CD4-positive, alpha-beta T cell (primary cell): ENCODE measurements at places on chromosomes 13 and 19.
A peak's percentile ranks its signal among the peaks of the same experiment; 100 is the strongest.

DNA sequence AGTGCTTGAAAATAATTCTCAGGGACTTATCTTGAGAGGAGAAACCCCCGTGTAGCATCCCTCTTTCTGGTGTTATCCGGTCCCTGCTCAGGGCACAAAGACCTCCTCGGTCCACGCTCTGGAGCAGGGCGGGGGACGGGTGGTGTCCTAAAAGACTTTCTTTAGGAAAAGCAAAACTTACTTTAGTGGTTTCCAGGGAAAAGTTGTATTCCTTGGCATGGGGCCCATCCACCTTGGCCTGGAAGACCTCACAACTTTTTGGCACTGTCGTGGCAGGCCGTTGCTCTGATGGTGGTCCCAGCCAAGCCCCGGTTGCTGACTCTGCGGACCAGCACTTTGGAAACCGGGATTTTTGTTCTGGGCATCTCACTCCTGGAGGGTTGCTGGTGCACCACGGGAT is 2.7 kb downstream of the AMER2 start:
- no peak for DNase-seq

DNA sequence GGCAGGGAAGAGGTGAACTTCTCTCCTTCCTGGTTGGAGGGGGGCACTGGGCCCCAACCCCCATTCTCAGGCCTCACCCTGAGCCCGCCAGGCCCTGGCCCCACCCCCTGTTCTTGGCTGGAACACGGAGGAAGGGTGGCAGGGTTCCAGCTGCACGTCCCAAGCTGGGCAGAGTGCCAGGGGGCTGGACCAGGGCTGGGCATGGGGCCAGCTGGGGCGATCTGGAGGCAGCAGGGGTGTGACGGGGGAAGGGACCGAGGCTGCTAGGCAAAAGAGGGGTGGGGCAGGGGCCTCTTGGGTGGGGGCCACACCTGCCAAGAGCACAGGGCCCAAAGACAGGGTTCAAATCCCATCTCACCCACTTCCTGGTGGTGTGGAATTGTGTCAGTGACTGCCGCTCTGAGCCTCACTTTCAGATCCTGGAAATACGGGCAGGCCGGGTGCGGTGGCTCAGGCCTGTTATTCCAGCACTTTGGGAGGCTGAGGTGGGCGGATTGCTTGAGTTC is 2.2 kb downstream of the HIF3A start:
- no peak for DNase-seq

DNA sequence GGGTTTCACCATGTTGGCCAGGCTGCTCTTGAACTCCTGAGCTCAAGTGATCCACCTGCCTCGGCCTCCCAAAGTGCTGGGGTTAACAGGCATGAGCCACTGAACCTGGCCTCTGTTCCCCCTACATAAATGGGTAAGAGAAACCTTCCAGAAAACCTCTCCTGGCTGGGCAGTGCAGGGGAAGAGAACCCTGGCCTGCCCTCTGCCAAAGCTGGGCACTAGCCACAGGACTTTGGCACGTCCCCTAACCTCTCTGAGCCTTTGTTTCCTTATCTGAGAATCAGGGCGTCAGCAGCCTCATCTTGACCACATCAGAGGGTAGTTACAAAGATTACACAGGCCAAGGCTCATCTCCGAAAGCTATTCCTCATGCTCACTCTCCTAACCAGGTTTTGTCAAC is 2.2 kb downstream of the SBSN start:
- DNase-seq, result no peak

- DNase-seq, result no peak
These were observed 253.1 kb downstream of the HS6ST3 start for GRCh38 chr13:96342852-96343465.

GRCh38 chr19:1752757-1753728 is at the start of gene ONECUT3:
Gene ONECUT3 (plus strand): TSS chr19:1753506. CDS start chr19:1753663, 157 bp downstream.
- DNase-seq, result no peak

DNA sequence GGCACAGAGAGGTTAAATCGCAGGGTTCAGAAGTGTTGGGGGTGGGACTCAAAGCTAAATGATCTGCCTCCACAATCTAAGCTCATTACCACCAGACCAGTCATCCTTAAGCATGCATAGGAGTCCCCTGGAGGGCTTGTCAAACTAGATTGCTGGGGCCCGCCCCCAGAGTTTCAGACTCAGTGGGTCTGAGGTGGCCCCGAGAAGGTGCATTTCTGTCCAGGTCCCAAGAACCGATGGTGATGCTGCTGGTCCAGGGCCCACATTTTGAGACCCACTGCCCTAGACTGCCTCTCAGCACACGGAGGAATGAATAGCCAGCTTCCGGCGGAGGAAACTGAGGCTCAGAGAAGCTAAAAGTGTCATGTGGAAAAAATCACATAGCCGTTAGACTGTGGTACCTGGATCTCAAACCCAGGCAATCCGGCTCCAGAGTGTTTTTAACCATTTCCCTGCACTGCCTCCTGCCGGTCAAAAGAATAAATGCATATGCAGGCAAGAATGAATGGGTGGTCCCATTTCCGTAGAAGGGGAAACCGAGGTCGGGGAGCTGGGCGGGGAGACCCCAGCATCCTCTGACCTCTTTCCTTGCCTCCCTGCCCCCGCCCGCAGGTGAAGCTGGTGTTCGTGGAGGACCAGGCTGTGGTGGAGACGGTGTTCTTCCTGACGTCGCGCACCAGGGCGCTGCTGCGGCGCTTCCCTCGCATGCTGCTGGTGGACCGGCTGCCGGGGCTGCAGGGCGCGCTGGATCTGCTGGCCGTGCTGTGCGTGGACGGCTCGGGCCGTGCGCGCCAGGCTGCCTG is 23.8 kb downstream of the ZSWIM9 start:
- peak; percentile 22 for DNase-seq

DNA sequence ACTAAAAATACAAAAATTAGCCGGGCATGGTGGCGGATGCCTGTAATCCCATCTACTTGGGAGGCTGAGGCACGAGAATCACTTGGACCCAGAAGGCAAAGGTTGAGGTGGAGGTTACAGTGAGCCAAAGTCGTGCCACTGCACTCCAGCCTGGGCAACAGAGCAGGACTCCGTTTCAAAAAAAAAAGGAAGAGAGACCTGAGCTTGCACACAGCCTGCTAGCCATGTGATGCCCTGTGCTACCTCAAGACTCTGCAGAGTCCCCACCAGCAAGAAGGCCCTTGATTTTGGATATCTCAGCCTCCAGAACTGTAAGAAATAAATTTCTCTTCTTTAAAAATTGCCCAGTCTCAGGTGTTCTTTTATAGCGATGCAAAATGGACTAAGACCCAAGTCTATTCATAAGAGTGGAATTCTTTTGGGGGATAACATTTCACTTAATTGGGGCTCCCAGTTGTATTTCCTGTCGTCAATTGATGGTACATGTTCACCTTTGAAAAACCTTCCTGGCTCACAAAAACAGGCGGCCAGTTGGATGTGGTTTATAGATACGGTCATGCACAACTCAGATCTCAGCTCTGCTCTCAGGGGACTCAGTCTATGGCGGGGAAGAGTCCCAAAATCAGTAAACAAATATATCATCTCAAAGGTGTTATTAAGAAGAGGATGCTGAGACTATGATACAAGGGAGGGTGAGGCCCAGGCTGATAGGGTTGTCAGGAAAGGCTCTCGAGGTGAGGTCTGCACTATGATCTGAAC is 2.4 kb upstream of the CHERP start:
- DNase-seq, result no peak

DNA sequence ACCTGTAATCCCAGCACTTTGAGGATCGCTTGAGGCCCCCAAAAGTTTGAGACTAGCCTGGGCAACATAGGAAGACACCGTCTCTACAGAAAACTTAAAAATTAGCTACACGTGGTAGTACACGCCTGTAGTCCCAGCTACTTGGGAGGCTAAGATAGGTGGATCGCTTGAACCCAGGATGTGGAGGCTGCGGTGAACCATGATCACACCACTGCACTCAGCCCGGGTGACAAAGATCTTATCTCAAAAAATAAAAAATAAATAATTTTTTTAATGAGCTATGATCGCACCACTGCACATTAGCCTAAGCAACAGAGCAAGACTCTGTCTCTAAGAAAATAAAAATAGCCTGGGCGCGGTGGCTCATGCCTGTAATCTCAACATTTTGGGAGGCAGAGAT is 6.6 kb downstream of the RCBTB2 start:
- no peak for DNase-seq

GRCh38 chr13:101627556-101627943 is 175.1 kb downstream of the ITGBL1 start:
- DNase-seq, result no peak

DNA sequence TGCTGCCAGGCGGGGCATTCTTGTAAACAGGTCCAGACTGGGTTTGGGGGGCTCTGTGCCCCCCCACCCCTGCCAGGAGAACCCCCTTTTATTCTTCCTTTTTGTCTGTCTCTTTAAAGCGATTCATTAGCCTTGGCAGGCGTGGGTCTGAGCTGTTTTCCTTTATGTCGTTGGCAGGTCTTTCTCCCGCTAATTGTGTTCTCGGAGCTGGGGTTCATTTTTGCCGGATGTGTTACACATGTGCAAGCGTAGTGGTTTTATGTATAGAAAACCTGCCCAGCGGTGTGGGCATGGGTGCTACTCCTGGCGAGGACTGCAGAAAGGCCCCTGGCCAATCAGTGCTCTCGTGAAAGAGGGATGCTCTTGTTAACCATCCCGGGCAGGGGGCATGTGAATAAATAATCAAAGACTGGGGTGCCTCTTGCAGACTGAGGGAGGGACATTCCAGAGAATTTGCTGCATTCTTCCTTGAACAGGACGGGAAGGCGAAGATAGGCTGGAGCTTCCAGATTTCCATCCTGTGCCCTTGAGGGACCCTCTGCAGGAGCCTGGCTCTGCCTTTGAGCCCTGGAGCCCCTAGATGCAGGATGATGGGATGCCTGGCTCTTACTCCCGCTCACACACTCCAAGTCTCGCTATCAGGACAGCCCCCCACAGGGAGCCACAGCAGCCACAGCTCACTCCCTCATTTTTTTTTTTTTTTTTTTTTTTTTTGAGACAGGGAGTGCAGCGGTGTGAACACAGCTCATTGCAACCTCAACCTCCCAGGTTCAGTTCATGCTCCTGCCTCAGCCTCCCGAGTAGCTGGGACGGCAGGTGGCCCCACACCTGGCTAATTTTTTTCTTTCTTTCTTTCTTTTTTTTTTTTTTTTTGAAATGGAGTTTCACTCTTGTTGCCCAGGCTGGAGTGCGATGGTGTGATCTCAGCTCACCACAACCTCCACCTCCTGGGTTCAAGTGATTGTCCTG is 14.1 kb downstream of the CARM1 start:
- no peak for DNase-seq

GRCh38 chr19:33758541-33759013 is 38.1 kb upstream of the KCTD15 start:
- no peak for DNase-seq

GRCh38 chr13:56886398-56886797 is 254.3 kb upstream of the PRR20A start:
- DNase-seq, result no peak

GRCh38 chr13:70964124-70964523 is 855.9 kb upstream of the KLHL1 start:
- DNase-seq, result no peak

DNA sequence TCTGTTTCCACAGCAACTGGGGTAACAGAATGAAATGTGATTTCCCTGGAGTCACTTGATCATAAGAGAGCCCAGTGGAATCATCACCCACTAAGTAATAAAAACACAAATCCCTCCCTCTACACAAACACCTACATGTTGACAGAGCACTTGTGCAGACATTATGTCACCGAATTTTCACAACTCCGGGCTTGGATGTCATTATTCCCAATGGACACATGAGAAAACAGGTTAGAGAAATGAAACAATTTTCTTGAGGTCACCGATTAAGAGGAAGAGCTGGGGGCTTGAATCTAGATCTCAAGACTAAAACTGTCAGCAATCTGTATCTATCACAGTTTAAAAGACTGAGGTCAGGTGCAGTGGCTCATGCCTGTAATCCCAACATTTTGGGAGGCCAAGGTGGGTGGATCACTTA is 3.1 kb downstream of the XRCC1 start:
- DNase-seq, result no peak

- DNase-seq, result no peak
These were observed 216.3 kb downstream of the NHLRC3 start for GRCh38 chr13:39254601-39255000.

GRCh38 chr13:60463787-60464186 is 66.8 kb downstream of the TDRD3 start:
- no peak for DNase-seq

- no peak for DNase-seq
These were observed 46.8 kb downstream of the COG3 start for GRCh38 chr13:45511310-45512097.
